ENCODE measurements at places on chromosomes 13 and 19. TPM values are rescaled to one million over a fixed set of nuclear protein-coding genes. Genes with fewer than 3 reads are reported as not detected.

The APLP1 gene
- 134 TPM for total RNA-seq

DNA sequence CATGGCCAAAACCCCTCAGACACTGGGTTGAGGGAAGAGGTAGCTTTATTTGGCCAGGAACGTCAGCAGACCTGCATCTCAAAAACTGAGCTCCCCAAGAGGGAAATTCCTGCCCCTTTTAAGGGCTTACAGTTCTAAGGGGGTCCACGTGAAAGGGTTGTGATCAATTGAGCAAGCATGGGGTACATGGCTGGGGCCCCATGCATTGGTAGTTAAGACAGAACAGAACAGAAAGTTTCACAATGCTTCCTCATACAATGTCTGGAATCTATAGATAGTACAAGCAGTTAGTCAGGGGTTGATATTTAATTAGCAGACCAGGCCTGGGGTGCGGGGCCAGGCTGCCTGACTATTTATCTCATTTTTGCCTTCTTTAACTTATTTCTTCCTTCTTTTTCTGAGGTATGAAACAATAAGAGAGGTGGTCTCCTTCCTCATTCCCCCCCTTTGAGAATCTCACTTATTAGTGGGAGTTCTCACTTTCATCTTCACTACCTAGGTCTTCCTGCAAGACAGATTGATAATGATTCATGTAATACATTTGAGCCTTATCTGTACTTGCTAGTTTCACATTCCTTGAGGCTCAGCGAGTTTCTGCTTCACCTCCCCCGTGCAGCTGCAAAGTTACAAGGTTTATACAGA, 84.8 kb downstream of the SLC25A15 start:
- no peaks in the 10 kb centered on the region for H3K4me1 ChIP-seq
- no peak overlapping the region for H3K4me3 ChIP-seq
- DNase-seq: no peak
- no peaks in the 10 kb centered on the region for H3K27me3 ChIP-seq
- no peaks in the 10 kb centered on the region for H3K36me3 ChIP-seq

DNA sequence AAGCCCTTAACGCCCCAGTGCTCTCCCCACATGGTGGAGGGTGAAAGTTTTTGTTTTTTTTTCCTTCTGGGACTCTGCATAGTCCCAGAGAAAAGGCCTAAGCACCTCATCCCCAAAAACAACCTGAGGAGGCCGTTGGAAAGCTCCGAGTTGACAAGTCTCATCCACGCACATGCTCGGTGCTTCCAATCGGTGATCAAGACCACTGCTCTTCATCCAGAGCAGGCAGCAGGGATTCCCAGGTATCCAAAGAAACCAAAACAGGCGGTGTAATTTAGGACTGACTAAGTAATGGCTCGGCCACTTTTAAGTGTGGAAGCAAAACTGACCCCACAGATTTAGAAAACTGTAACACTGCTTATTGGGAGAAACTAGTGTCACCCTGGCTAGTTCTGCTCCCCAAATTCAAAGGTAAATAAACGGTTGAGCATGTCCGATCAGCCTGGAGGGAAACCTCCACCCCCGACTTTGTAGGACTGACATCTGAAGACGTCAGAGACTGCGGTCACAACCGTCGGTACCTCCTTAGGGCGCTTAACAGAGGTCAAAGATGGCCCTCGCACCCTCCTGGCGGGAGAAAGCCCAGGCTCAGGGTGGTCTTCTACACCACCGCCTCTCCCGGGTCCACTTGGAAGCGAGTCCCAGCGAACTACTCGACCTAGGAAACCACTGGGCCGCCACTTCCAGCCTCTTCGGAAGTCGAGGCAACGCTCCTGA, 997 bp upstream of the ZNF446 start:
- peaks cover 10% of the 10 kb centered on the region for H3K4me1 ChIP-seq
- H3K27me3 ChIP-seq: no peaks in the 10 kb centered on the region
- DNase-seq: no peak
- peak overlapping the region; percentile 89 for H3K27ac ChIP-seq

The NALCN gene
- not detected for total RNA-seq

DNA sequence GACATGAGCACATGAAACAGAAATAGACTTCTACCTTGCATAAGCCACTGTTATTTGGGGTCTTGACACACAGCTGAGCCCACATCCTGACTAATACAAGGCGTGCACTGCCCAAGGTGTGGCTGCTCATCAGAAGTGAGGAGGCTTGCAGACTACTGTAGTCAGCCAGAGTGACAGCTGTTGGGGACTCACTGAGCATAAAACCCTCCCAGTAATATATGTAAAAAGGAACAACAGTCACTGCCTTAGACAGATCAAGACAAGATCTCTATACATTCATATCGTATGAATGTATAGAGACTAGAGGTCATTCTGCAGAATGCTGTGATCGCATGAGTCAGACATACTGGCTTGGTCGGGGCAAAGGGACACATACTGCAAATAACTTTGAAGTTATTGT, 4.1 kb upstream of the C1QTNF9B start:
- no peak overlapping the region for H3K27ac ChIP-seq
- no peak for DNase-seq
- no peaks in the 10 kb centered on the region for H3K36me3 ChIP-seq
- H3K27me3 ChIP-seq: peaks cover 43% of the 10 kb centered on the region

DNA sequence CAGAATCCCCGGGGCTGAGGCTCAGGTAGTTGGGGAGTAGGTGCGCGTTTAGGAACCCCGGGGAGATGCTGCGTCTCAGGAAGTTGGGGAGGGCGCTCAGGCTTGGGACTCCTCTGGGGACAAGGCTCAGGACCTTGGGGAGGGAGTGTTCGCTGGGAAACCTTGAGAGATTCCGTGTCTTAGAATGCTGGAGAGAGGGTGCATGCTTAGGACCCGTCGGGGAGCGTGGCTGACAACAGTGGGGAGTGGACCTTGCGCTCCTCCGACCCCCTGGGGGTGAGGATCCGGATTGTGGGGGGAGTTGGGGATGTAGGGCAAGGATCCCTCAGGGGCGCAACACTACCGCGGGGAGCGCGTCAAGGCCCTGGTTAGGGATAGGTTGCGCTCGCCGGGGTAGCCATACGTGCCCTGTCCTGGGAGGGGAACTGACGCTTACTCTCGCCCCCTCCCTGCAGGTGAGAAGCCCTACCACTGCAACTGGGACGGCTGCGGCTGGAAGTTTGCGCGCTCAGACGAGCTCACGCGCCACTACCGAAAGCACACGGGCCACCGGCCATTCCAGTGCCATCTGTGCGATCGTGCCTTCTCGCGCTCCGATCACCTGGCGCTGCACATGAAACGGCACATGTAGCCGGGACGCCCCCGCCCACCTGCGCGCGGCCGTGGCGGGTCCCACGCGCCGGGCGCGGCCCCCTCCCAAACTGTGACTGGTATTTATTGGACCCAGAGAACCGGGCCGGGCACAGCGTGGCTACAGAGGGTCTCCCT, 2.0 kb downstream of the KLF2 start:
- DNase-seq: peak; percentile 34
- H3K4me1 ChIP-seq: peaks cover 6% of the 10 kb centered on the region
- H3K4me3 ChIP-seq: peak overlapping the region; percentile 39
- H3K27me3 ChIP-seq: peaks cover 46% of the 10 kb centered on the region

The IQCN gene
- total RNA-seq: 2.3 TPM

The NLRP11 gene
- total RNA-seq: not detected

DNA sequence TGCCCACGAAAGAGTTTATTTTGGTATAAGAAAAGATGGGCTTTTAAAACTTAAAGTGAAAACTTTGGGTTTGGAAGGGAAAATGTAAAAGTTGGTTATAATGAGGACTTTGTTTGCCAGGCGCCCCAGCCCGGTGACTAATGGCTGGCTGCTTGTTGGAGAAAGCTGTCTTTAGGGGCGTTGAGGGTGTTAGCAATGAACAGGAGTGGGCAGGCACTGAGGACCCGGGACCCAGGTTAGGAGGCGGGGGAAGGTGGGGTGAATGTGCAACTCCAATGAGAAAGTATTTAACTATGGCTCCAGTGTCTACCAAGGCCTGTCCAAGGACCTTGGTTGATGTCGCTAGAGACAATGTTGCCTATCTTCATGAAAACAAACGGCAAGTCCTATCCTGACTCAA, 118.6 kb downstream of the ZNF536 start:
- H3K4me1 ChIP-seq: peaks cover 4% of the 10 kb centered on the region
- no peak overlapping the region for H3K27ac ChIP-seq
- DNase-seq: no peak

The GFY gene
- total RNA-seq: 2.0 TPM

DNA sequence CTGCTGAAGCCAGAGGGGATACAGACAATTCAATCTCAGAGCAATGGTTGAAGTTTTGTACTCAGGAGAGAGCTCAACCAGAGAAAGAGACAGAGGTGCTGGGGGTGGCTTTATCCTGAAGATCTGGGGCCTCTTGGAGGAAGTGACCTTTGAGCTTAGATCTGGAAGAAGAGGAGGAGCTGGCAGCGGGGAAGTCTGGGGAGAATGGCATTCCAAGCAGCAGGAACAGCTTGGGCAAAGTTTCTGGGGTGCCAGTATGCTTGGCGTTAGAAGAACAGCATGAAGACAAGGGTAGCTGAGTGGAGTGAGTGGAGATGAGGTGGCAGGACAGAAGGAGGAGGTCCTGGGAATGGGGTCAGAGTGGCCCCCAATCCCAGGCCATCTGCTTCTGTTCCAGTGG, 11.3 kb downstream of the MAST3 start:
- no peaks in the 10 kb centered on the region for H3K4me1 ChIP-seq
- H3K4me3 ChIP-seq: no peak overlapping the region
- no peak overlapping the region for H3K27ac ChIP-seq
- H3K36me3 ChIP-seq: no peaks in the 10 kb centered on the region
- no peak for DNase-seq

GRCh38 chr13:31747966-31748365, 8.6 kb downstream of the RXFP2 start:
- no peak for DNase-seq
- no peaks in the 10 kb centered on the region for H3K27me3 ChIP-seq
- H3K4me1 ChIP-seq: no peaks in the 10 kb centered on the region
- no peak overlapping the region for H3K27ac ChIP-seq

GRCh38 chr13:45592758-45593157, 22.8 kb downstream of the ERICH6B start:
- H3K27ac ChIP-seq: no peak overlapping the region
- no peaks in the 10 kb centered on the region for H3K36me3 ChIP-seq
- no peak overlapping the region for H3K4me3 ChIP-seq
- no peak for DNase-seq

The POSTN gene
- 5.1 TPM for total RNA-seq

- H3K27me3 ChIP-seq: no peaks in the 10 kb centered on the region
- H3K4me3 ChIP-seq: no peak overlapping the region
- no peak for DNase-seq
- no peaks in the 10 kb centered on the region for H3K36me3 ChIP-seq
These were observed 42.6 kb downstream of the KLF2 start for GRCh38 chr19:16367261-16367683.

- H3K36me3 ChIP-seq: no peaks in the 10 kb centered on the region
- no peaks in the 10 kb centered on the region for H3K27me3 ChIP-seq
- H3K4me3 ChIP-seq: peak overlapping the region; percentile 75
- peak overlapping the region; percentile 67 for H3K27ac ChIP-seq
These were observed 583 bp downstream of the ZNF615 start for GRCh38 chr19:52007451-52007805.

DNA sequence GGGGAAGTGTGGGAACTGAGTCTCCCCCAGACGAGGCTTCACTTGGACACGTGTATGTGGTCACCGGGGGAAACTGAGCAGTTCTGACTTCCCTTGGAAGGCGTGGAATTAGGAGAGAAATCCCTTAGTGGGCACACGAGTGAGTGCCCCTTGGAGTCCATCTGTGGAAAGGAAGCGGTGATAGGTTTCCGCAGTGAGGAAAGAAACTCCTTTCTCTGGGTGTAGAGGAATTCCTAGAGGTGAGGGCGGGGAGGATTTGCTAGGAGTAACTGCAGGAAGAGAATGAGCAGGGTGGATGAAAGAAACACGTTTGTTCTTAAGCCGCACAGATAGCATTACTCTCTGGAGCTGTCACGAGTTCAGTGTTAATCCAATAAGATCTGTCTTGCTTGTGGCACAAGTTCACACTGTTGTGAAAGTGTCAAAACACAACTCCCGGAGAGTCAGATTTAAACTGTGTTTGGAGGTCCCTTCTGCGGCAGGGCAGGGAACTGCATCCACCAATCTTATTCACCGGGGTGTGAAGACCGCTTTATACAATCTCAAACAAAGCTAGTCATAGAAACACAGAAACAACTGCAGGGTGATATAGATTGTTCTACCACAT, 1.2 kb downstream of the KL start:
- H3K4me3 ChIP-seq: peak overlapping the region; percentile 15
- H3K27me3 ChIP-seq: peaks cover 93% of the 10 kb centered on the region
- DNase-seq: peak; percentile 39
- no peak overlapping the region for H3K27ac ChIP-seq

GRCh38 chr13:67145950-67146349, 84.2 kb downstream of the PCDH9 start:
- H3K27ac ChIP-seq: no peak overlapping the region
- H3K4me3 ChIP-seq: no peak overlapping the region
- no peaks in the 10 kb centered on the region for H3K36me3 ChIP-seq
- H3K4me1 ChIP-seq: peaks cover 18% of the 10 kb centered on the region
- no peak for DNase-seq

- H3K4me3 ChIP-seq: no peak overlapping the region
- no peaks in the 10 kb centered on the region for H3K36me3 ChIP-seq
- no peaks in the 10 kb centered on the region for H3K4me1 ChIP-seq
- H3K27me3 ChIP-seq: no peaks in the 10 kb centered on the region
These were observed 213.1 kb downstream of the DCLK1 start for GRCh38 chr13:35917942-35918645.

DNA sequence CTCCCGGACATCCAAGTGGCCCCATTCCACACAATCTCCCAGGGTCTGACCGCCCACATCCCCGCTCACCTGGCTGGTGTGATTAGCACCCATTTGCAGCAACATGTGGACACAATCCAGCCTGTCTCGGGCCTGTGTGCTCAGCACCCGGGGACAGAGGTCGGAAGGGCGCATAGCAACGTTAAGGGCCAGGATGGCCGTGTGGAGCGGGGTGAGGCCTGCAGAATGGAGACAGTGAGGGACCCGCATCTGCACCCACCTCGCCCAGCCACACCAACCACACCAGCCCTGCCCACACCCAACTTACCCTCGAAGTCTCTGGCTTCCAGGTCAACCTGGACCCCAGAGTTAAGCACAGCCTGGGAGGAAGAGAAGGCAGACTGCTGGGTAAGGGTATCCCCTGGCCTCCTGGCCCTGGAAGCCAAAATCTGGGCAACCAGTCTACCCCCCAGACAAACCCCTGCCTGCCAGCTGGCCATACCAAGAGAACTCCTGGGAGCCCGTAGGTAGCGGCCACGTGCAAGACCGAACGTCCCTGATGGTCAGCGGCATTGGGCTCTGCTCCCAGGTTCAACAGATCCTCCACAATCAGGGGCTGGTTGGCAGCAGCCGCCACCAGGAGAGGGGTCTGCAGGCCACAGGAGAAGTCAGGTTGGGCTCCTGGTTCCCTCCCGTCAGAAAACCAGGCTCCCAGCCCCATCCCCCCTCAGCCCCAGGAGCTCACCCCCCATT, 4.3 kb downstream of the NFKBID start:
- H3K4me1 ChIP-seq: no peaks in the 10 kb centered on the region
- no peak for DNase-seq
- no peak overlapping the region for H3K4me3 ChIP-seq

DNA sequence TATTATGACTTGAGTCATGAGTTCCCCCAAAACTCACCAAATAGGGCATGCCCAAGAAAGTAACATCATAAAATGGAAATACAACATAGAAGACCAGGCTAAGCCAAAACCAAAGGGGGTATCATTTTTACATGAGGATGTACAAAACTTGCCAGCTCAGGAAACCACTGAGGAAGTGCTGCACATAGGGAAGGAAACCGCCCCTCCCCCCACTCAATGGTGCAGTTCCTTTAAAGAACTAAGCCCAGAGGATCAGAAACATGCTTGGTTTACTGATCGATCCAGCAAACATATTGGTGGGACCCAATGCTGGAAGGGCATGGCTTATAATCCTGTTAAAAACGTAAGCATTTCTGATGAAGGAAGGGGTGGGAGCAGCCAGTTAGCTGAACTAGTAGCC, 4.2 kb upstream of the ZNF486 start:
- no peak overlapping the region for H3K27ac ChIP-seq
- no peaks in the 10 kb centered on the region for H3K4me1 ChIP-seq
- no peaks in the 10 kb centered on the region for H3K27me3 ChIP-seq
- H3K4me3 ChIP-seq: no peak overlapping the region
- DNase-seq: no peak

The NCAN gene
- 0.36 TPM for total RNA-seq

All from cardiac muscle cell (in vitro differentiated cells and primary cell).